Pancreas (tissue), 10 donors: ENCODE measurements at places on chromosomes 5 and 9. TPM values are rescaled to one million over a fixed set of nuclear protein-coding genes. Genes with fewer than 3 reads are reported as not detected.

Gene PLAC8L1
- polyA plus RNA-seq: 0.61 TPM

Gene DCTN3
- 84.3 TPM for polyA plus RNA-seq

Gene DEPDC1B
- polyA plus RNA-seq: 0.31 TPM

Gene CTNND2
- 9.2 TPM for polyA plus RNA-seq

Gene RABGAP1
- 7.6 TPM for polyA plus RNA-seq

Gene LHX6
- polyA plus RNA-seq: 1.7 TPM

Gene LIX1
- 0.12 TPM for polyA plus RNA-seq

Gene LSM11
- polyA plus RNA-seq: 0.57 TPM

Gene PKD2L2
- polyA plus RNA-seq: not detected

Gene MORN5
- polyA plus RNA-seq: 0.45 TPM

Gene PCDHA12
- polyA plus RNA-seq: 0.54 TPM

Gene OR1J2
- polyA plus RNA-seq: not detected

Gene GOLGA2
- 97.0 TPM for polyA plus RNA-seq

Gene BAAT
- polyA plus RNA-seq: 2.0 TPM

Gene TOR1A
- polyA plus RNA-seq: 10.0 TPM

Gene ADAMTSL1
- 0.61 TPM for polyA plus RNA-seq

Gene CDHR2
- polyA plus RNA-seq: 0.89 TPM

Gene RANBP6
- polyA plus RNA-seq: 9.4 TPM

Gene SERF1A
- 3.3 TPM for polyA plus RNA-seq

Gene GLRA1
- polyA plus RNA-seq: 0.08 TPM

Gene EIF4E1B
- 1.5 TPM for polyA plus RNA-seq

Gene GEMIN5
- polyA plus RNA-seq: 3.1 TPM

Gene PIGO
- 20.0 TPM for polyA plus RNA-seq

Gene CCDC183
- polyA plus RNA-seq: 10.7 TPM

Gene SLC4A9
- 1.0 TPM for polyA plus RNA-seq

Gene F2RL2
- polyA plus RNA-seq: 0.04 TPM

Gene C5orf58
- polyA plus RNA-seq: not detected

Gene GPBP1
- 54.0 TPM for polyA plus RNA-seq
